ENCODE measurements at places on chromosomes 7 and 10.

DNA sequence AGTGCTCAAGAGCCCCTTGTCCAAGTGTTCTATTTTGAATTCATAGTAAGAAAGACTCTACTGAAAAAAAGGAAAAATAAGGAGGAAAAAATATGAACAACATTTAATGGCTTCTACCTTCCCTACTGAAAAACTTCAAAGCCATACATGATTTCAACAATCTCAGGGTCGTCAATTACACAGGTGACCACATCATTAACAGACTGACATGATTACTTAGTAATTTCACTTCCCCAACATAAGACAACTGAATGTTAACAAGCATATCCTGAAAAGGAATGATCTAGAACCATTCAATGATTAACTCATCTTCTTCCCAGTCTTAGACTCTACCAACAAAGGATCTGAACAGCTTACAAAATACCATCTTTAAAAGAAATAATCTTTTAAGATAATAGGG, 34.8 kb downstream of the MEOX2 start:
- DNase-seq = no peak

- DNase-seq = no peak
Observed at GRCh38 chr10:17662193-17663138, 18.5 kb downstream of the STAM start.

DNA sequence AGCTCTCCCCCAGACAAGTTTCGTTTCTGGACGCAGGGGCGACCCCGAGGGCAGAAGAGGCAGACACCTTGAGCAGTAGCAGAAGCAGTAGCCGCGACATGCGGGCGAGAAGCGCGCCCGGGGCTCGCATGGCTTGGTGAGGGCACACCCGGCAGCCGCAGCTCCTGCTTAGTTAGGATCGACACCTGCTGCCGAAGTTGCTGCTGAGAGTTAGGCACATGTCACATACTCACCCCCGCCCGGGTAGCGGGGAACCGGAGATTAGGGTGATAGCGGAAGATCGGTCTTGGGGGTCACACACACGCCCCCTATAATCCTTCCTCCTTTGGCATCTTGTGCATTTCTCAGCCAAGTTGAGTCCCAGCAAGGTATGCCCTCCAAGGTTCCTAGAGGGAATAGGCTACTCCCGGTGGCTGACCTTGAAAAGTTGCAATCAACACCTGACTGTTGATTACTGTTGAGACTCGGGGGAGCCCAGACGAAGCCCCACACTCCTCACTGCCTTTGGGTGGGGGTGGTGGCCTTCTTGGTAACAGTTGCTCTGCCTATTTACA, 668 bp downstream of the GPR37 start:
- peak; percentile 43 for DNase-seq

DNA sequence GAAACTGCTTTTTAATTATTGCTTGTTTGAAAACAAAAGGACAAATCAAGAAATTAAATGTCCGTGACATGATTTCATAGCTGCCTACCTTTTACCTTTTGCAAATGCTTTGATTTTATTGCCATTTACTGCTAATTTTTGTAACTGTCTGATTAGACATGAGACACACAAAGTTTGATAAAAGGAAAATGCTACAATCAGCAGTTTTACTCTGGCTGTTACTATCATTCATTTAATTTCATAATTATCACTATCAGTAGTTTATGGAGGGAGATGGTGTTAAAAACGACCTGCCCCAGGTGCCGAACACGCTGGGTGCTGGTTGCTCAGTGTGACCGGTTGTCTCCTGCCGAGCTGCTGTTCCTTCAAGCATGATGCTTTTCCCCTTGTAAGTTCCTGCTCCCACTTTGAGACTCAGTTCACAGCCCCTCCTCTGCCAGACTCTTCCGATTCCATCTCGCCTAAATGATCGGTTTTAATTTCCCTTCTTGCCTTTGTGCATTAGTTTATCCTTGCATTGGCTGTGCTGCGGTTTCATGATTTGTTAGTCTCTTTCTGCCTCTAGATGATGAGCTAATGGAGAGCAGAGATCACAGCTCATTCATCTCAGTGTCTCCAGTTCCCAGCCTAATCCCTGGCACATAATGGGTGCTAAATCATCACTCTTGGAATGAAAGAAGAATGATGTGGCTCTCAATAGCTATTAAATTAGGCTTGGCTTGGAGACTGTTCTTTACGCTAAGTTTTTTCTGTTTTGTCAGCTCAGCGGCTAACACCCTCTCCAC, 110.6 kb downstream of the PFKFB3 start:
- DNase-seq = no peak

DNA sequence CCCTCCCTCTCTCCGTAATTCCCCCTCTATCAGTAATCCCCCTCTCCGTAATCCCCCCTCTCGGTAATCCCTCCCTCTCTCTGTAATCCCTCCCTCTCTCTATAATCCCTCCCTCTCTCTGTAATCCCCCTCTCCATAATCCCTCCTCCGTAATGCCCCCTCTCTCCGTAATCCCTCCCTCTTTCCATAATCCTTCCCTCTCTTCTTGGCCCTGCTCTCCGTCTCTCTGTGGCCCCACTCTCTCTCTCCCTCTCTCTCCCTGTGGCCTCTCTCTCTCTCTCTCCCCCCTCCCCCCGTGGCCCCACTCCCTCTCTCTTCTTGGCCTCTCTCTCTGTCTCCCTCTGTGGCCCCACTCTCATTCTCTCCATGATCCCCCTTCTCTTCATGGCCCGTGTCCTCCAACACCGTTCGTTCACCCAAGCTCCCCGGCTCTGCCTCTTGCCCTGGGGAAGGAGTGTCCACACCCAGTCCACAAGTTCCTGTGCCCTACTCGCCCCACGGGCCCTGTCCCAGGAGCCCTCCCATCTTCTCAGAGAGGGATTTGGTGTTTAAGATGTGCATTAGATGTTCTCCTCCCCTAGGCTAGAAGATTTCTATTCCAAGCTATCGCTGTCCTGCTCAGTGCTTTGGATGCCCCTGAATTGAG, 19.8 kb downstream of the SHH start:
- DNase-seq = no peak

- no peak for DNase-seq
Observed at GRCh38 chr7:155533120-155533826, 13.1 kb downstream of the CNPY1 start.

DNA sequence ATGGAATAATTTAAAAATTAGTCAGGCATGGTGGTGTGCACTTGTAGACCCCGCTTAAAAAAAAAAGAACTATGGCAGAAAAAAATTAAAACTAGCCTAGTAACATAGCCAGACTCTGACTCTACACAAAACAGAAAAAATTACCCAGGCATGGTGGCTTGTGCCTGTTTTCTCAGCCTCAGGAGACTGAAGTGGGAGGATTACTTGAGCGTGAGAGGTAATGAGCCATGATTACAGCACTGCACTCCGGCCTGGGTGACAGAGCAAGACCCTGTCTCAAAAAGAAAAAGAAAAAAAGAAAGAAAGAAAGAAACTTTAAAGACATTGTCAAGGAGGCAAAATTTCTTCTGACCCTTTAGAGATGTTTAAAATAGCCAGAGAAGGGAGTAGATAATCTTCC, 109.0 kb upstream of the TMEM106B start:
- no peak for DNase-seq

DNA sequence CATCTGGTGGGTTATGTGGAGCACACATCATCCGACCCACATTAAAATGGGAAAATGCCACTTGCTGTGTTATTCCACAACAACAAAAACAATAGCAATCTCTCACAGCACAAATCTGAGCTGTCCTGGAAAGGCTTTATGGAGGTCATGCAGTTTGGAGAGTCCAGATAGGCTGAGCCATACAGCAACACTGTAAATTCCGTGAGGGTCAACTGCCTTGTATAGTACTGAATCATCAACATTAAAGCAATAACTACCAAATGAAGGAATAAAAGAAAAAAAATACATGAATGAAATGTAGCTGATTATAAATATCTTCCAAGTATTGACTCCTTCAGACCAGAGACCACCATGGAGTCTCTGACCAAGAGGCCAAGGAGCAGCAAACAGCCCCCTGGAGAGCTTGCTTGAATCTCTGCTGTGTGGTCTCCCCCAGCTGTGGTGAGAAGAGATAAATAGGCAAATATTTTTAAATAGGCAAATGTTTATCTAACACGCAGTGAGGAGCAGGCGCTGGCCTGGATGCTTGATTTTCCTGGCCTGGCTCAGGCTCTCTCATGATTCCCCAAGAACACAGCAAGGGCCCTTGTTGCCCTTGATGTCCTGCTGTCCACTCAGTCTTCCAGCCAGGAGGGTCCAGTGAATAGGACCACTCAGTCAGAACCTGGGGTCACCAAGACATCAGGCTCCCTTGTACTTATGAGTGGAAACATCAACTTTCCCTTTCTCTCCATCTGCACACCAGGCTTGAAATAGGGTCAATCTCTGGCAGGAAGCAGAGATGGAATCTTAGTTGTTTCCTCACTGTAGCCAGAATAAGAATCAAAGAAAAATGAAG, 1021.3 kb downstream of the XPNPEP1 start:
- DNase-seq = no peak

DNA sequence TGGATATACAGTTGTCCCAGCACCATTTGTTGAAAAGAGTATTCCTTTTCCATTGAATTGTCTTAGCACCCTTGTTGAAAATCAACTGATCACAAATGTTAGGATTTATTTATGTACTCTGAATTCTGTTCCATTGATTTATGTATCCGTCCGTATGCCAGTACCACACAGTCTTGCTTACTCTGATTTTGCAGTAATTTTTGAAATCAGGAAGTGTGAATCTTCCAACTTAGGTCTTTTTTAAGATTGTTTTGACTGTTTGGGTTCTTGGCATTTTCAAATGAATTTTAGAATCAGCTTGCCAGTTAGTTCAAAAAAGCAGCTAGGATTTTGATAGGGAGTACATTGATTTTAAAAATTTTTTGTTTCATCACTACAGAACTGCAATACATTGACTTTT, 23.7 kb downstream of the CDK13 start:
- DNase-seq = no peak

GRCh38 chr7:44275957-44276570, 49.3 kb downstream of the CAMK2B start:
- no peak for DNase-seq

DNA sequence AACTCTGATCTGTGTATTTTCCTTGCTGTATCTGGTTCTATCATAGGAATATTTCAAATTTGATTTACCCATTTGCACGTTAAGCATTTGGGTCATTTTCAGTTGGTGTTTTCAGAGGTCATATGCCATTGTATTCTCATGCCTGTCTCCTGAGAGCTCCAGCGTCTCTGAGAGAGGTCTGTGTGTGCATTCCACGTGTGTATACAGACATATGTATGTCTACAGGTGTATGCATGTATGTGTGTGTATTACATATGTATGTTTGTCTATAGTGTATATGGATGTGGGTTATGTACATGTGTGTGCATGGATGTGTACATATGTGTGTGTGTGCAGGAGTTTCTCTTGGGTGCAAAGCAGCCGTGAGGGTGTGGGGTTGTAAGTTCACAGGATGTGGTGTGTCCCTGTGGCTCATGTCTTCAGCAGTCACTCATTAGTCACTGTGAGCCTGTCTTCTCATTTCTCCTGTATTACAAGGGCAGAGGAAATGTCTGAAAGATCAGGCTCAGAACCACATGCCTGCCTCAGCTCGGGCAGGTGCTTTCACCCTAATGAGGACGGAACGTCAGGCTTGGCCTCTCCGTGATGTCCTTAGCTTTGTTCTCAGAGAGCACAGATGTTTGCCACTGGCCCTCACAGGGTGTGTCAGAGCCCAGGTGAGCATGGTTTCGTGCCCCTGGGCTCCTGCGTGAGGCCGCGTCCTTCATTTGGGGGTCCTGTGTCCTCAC, 101.6 kb downstream of the NKX6-2 start:
- no peak for DNase-seq

- DNase-seq = no peak
Observed at GRCh38 chr7:129604713-129605437, 6.6 kb upstream of the NRF1 start.

- no peak for DNase-seq
Observed at GRCh38 chr7:108015740-108016139, 12.8 kb upstream of the LAMB1 start.

- no peak for DNase-seq
Observed at GRCh38 chr7:142908921-142909890, 23.7 kb upstream of the TRPV6 start.

- no peak for DNase-seq
Observed at GRCh38 chr7:42350801-42351200, 113.8 kb upstream of the GLI3 start.

GRCh38 chr7:74051629-74052410, 23.8 kb downstream of the ELN start:
- DNase-seq = peak; percentile 67

DNA sequence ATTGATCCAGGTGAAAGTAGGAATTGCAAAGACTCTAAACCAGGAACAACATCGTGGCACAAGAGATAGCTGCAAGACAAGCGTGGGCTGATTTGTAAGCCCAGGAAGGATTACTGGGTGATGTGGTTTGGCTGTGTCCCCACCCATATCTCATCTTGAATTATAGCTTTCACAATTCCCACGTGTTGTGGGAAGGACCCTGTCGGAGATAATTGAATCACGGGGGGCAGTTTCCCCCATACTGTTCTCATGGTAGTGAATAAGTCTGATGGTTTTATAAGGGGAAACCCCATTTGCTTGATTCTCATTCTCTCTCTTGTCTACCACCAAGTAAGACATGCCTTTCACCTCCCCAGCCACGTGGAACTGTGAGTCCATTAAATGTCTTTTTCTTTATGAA, 59.5 kb downstream of the ST8SIA6 start:
- no peak for DNase-seq

DNA sequence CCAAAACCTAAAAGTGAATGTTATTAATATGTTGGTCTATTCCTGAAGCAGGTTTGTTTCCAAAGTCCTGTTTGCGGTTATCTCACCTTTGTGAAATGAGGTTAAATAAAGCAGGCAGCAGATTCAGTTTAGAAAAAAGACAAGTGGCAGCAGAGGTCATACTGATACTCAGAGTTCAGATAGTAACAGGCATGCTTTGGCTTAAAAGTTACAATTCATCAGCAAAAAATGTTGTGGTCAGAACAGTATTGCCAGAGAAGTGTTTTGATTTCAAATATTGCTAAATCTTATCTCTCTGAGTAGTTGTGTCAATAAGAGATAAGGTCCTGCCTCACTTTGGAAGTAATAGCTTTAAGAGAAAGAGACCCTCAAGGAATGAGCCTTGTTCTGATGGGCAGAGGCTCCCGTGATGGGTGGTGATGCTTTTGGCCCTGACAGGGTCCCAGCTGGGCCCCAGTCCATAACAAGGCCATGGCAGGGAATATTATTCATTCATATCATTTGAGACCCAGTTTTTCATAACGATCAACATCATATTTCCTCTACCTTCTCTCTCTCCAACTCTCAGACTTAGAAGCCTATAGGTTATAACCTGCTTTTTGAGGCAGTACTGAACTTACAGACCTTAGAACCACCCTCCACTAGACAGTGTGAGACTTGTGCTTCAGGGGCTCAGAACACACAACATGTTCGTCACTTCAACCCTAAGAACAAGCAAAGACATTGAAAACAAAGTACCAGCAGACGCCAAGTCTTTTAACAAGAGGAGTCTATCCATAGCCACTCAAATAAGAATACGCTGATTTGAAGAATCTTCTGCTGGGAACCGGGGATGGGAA, 58.5 kb upstream of the AHR start:
- no peak for DNase-seq

- DNase-seq = no peak
Observed at GRCh38 chr10:91681361-91682276, 48.7 kb upstream of the PPP1R3C start.

Data from colonic mucosa (tissue), 4 donors.